ENCODE measurements at places on chromosomes 7 and 10. TPM values are rescaled to one million over a fixed set of nuclear protein-coding genes. Genes with fewer than 3 reads are reported as not detected.

DNA sequence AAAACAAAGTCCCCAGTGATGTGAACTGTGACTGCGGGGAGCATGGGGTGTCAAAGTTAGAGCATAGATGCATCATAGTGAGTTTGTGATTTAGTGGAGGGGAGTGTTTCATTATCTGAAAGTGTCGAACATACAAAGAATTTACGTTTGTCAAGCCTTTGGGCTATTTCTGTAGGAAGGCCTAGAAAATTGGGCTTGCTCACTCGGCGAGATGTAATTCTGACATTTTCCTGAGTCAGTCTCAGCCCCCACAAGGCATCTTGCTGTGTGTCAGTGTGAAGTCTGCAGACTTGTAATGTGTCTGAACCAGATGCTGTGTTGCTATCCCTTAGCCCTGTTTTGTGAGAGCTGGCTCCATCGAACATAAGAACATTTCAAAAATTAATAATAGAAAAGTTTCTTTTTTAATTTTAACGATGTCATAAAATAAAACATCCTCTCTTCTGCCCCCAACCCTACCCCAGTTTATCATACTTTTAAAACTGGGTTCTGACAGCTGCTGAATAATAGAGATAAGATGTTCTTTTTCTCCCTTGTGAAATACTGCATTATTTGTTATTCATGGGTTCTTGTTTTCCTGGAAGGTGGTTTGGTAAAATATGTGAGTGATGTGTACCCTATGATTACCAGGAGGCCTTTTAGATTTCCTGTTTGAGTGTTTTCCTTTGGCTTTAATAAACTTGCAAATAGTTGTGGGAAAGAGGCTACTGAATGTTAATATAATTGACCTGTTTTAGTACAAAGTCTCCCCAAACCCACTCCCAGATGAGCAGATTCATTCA is 207.4 kb downstream of the GPR158 start:
- DNase-seq: no peak

DNA sequence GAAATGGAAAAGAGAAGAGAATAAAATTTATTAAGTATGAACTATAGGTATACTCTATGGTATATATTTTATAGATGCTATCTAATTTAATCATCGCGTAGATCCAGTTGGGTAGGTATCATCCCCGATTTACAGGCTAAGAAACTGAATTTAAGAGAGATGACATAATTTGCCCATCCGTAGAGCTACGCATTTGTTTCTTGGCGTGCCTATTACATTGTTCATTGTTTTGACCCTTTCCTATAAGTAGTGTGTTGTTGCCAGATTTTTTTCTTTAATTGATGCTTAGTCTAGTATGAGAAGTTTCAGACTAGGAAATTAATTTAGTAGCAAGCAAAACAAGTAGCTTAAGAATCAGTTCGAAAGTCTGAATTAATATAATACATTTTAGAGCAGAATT is 205.7 kb upstream of the NPSR1 start:
- no peak for DNase-seq

GRCh38 chr7:100639995-100640516 is 1.3 kb downstream of the TFR2 start:
- DNase-seq: no peak

The MKX gene
- total RNA-seq: 0.94 TPM

DNA sequence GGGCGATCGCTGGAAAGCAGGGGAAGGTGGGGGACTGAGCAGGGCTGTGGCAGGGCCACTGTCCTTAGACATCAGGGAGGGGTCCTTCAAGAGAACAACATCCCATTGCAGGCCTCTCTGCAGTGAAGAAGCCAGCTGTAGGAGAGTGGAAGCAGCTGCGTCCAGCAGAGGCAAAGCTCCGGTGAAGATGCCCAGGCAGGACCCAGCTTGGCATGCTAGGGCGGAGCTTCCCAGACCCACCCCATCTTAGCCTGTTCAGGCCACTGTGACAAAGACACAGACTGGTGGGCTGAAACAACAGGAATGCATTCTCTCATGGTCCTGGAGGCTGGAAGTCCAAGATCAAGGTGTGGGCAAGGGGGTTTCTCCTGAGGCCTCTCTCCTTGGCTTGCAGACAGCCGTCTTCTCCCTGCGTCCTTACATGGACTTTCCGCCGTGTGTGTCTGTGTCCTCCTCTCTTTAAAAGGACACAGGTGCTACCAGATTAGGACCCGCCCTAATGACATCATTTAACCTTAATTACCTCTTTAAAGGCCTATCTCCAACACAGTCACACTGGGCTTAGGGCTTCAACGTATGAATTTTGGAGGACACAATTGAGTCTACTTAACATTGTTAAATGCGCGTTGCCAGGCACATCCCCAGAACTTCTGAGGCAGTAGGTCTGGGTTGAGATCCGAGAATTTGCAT is 178.1 kb upstream of the GRB10 start:
- DNase-seq: no peak

- peak; percentile 57 for DNase-seq
Observed at GRCh38 chr10:100043796-100044195, 34.0 kb upstream of the DNMBP start.

The NRAP gene
- 0.18 TPM for total RNA-seq

DNA sequence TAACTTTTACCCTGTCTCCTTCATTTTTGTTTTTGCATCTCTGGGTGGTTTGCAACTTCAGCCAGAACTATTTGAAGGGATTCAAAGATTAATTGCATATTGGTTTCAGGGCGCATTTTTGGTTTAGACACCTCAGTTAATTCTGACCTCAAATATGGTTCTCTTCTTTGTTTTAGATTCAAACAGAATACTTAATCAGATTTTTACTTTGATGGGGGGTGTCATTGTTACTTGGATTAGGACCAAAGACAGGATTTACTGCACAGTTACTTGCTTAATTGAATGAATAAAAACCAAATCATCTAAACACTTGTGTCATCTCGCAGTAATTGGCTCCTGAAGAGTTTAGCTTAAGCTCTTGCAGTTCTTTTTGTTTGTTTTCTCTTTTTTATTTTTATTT is 100.9 kb downstream of the PHTF2 start:
- DNase-seq: no peak

DNA sequence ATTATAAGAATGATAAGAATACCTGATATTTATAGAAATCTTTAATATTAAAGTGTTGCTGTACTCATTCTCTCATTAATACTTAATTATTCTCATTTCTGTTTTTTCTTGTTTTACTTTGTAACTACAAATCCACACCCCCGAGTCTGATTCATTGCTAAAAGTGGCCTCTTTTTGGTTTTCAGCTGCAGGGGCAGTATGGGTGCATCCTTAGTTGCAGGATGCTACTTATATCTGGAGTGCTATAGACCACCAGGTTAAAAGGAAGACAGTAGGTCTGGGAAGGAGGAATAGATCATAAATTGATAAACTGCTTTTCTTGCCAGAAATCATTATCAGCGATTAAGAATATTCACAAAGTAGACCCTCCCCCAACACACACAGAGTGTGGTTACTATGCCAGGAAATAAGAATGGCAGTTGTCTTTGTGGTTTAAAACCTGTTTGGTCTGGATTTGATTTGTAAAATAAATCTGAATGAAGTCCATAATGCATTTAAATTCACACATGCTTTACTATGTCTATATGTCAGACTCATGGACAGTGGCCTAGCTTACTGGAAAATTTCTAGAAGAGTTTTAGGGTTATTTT is 96.5 kb downstream of the NRF1 start:
- DNase-seq: no peak

- DNase-seq: no peak
Observed at GRCh38 chr7:50735333-50735732, 47.4 kb downstream of the GRB10 start.

The TRPV6 gene
- 27.7 TPM for total RNA-seq

DNA sequence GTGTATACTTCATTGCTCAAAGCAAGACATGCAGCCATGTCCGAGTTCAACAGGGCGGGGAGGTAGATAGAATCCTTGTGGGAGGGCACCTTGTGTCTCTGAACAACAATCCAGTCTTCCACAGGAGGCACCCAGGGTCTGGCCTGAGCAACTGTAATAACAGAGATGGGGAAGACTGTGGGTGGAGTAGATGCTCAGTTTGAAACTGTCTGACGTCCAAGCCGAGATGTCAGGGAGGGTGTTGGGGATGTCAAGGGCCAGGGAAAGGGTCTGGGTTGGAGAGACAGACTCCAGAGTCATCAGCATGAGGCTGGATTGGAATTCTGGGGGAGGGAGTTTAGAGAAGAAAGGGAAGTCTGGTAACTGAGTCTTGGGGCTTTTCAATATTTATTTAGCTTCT is 88.0 kb downstream of the FANK1 start:
- DNase-seq: no peak

GRCh38 chr10:58094985-58095718 is 172.5 kb downstream of the IPMK start:
- DNase-seq: no peak

The NEUROD6 gene
- total RNA-seq: not detected

GRCh38 chr10:86160890-86161585 is 205.6 kb downstream of the GRID1 start:
- DNase-seq: no peak

DNA sequence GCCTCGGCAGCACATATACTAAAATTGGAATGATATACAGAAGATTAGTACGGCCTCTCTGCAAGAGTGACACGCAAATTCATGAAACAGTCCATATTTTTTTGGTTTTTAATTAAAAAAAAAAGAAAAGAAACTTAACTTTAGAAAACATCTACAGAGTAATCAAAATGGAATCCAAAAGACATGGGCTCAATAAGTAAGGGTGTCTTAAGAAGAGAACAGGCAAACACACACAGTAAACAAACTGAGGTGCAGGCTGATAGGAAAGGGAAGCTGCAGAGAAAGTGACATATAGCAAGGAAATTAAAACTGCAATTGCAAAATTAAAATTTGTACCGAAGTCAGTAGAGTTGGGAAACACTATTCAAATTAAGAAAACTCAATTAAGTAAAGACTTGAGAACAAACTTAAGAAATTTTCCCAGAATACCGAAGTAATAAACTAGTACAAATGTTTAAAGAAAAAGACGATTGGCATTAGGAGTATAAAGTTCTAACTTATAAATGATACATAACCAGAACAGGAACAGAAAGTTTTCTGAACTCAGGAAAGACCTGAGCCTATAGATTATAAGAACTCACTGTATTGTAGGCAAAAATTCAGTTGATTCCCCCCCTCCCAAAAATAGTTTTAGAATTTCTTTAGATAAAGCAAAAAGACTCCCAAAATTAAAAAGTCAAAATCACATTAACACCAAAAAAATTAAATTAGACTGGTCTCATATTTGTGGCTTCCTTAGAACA is 16.3 kb downstream of the MTPN start:
- no peak for DNase-seq

DNA sequence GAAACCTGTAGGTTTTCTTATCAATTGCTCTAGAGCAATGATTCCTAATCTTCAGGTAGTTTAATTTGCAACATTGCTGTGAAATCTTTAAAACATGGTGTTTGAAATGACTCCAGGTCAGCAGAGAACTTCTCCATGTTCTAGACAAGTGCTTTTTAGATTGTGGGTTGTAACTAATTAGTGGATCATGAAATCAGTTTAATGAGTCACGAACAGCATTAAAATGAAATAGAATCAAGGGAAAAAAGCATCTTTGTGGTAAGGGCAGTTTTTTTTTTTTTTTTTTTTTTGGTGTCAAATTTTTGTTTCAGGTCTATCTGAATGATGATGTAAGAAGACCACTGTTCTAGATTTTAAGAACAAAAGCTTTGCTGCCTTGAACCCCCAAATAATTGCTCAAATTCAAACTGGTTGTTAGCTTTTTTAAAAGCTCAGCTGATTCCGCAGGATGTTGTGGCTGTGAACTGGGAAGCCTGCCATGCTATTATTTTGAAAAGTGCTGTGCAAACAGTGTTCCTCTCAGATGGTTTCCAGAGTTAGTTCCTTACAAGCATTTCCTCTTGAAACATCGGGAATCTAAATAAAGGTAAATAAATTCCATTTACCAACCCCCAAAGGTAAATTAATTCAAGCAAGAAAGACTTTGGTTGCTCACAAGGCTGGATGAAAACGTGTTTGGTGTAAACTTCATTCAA is 13.1 kb upstream of the PDK4 start:
- no peak for DNase-seq

DNA sequence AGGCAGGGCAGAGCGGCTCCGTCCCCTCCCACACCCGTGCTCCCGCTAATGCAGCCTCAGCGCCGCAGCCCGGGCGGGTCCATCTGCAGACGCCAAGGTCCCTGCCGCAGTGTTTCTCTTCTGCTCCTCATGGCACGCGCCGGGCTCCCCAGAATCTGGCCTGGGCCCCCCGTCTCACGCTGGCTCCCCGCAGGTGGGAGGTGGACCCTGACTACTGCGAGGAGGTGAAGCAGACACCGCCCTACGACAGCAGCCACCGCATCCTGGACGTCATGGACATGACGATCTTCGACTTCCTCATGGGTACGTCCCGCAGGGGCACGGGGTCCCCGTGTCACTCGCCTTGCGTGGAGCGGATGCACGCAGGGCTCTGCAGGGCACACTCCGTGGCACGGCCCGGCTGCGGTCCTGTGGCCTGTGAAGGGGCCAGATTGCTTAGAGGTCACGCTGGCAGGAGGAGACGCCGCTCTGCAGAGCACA is 33.5 kb upstream of the FOXL3 start:
- no peak for DNase-seq

The PIK3CG gene
- 5.3 TPM for total RNA-seq

GRCh38 chr10:490891-491571 is 198.4 kb downstream of the DIP2C start:
- no peak for DNase-seq

GRCh38 chr10:88389456-88389855 is 193.7 kb downstream of the RNLS start:
- peak; percentile 48 for DNase-seq

GRCh38 chr10:17606547-17607040 is 10.6 kb downstream of the HACD1 start:
- no peak for DNase-seq

GRCh38 chr7:91326516-91327199 is 62.4 kb downstream of the FZD1 start:
- DNase-seq: no peak

The CCDC172 gene
- not detected for total RNA-seq

GRCh38 chr7:118758582-118758981 is 534.1 kb downstream of the ANKRD7 start:
- no peak for DNase-seq

The CEP55 gene
- 0.89 TPM for total RNA-seq

DNA sequence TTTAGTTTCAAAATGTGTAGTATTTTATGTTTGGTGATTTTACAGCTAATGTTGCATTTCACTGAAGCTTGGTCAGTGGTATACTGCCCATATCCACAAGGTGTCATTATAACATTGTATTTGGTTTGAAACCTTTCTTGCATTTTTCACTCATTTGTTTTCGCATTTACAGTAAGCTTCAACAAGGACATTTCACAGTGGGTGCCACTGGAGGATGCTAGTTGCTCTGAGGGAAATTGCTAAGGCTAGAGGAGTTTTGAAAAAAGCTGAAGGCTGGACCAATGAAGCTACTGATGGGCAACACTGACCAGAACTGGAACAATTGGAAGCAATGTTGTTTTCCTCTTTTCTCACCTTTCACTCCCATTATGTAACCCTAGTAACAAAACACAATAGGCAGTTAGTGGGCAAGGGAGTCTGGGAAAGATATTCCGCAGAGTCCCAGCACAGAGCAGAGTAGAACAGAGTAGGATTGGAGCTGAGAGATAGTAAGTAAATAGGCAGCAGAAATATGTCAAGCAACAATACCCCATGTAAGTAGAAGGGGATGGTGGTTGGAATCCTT is 23.6 kb upstream of the SRI start:
- DNase-seq: no peak

The TMEM229A gene
- 0.42 TPM for total RNA-seq
